ENCODE measurements at places on chromosomes 4 and X.
A peak's percentile ranks its signal among the peaks of the same experiment; 100 is the strongest.

DNA sequence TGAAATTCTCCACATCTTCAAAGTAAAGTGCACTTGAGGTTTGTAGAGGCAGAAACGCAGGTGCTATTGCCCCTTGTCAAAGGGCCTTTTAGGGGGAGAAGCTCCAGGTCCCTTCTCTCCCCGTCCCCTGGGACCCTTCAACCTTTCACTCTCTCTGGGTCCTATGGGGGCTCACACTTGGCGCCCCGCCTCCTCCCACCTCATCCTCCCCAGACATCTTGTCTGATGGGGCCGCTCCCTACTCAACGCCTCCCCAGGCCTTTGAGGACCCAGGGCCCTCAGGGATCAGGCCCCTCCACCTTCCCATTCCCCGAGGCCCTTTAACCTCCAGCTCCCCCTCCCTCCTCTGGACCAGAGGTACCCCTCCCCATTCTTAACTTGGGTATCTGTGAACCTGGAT is 1.3 kb upstream of the HTRA3 start:
- no peak for DNase-seq

DNA sequence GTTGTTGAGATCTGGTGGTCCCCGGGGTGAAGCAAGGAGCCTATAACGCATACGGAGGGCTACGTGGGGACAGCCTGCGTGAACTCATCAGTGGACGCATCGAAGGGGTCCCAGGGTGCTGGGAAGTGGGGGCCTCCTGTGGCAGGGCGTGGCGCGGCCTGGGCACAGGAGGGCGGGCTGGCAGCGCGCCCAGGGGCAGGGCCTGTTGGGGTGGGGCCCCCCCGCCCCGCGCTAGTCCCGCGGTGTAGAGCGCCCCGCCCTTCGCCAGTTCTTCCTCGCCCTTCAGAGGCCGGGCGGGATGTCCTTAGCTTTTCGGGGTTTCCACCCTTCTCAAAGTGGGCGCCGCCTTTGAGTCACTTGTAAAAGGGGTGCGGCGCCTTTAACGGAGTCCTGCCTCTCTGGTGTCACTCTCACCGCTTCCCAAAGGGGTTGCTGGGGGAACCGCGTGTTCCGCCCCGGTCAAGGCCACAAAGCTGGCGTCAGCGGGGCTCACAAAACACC is 632 bp downstream of the PLP2 start:
- peak; percentile 81 for DNase-seq

DNA sequence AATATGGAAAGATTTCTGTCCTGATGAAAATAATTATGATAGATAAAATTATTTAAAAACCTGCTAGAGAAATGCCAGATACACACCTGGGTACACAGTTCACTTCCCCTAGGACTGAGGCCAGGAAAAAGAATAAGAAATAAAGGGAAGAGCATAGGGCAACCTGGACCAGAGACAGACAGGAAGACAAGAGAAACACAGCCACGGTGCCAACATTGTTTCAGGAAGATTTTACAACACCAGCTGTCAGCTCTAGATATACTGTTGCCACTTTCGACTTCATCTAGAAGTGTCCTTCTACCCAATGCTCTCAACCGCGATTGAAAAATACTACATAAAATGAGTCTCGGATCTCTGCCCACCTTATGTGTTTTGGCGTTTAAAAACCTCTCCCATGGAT is 128.5 kb downstream of the MAML3 start:
- DNase-seq, result no peak

- no peak for DNase-seq
These were observed 85.4 kb downstream of the TIGD2 start for GRCh38 chr4:89196745-89197144.

GRCh38 chrX:101260435-101260834 is 30.7 kb downstream of the TAF7L start:
- DNase-seq, result peak; percentile 15

GRCh38 chr4:125838924-125839323 is 524.2 kb downstream of the FAT4 start:
- DNase-seq, result peak; percentile 4

DNA sequence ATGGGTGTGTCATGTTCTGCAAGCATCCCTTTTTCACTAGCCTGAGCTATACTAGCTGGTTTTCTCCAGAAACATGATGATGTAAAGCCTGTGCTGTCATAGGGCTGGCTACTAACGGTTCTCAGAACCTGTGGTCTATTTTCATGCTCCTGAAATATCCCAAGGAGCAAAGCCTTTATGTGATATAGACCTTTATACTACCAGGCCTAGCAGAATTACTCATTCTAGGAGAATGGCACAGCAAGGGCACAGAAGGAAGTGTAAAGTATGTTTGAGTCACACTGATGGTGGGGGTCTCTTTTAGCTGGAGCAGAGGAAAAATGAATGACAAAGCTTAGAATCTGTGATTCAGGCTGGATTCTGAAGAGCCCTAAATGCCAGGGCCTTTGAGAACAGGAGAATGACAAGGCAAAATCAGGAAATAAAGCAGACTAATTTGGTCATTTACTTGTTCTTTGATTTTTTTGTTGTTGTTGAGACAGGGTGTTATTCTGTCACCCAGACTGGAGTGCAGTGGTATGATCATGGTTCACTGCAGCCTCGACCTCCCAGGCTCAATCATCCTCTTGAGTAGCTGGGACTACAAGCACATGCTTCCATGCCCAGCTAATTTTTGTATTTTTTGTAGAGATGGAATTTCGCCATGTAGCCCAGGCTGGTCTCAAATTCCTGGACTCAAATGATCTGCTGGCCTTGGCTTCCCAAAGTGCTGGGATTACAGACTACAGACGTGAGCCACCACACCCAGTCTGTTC is 11.8 kb downstream of the TCEAL1 start:
- peak; percentile 2 for DNase-seq

GRCh38 chr4:177100307-177100706 is 209.4 kb upstream of the NEIL3 start:
- no peak for DNase-seq

DNA sequence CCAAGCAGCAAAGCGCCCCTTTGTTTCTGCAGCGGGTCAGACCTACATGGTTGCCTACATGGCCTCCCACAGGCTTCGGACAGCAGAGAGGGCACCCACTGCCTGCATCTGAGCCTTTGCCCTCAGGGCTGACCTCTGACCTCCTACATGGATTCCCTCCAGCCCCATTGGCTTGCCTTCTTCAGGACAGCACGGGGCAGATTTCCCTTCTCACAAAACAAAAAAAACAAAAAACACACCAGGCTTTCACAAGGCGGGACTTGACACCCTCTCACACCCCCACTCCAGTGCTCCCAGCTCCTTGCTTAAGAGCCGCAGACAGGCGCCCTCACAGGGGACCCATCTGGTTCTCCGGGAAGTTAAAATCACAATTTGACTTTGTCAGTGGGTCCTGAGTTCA is 32.9 kb downstream of the ZFYVE28 start:
- no peak for DNase-seq

GRCh38 chr4:38049545-38050170 is 89.5 kb downstream of the PTTG2 start:
- peak; percentile 91 for DNase-seq

DNA sequence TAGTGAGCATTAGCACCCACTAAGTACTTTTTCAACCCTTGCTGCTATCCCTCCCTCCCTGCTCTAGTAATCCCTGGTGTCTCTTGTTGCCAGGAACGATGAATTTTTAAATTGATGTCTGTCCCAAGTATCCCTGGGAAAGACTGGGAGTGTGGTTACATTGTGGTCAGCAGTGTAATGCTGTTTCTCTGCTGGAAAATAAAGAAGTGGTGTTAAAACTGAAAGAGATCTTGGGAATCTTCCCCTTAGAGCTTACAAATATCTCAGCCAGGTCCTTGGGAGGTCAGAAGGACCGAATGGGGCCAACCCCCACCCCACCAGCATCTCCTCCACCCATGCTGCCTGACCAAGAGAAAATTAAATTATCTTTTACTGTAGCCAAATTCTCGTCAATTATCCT is 174.5 kb upstream of the MXRA5 start:
- DNase-seq, result no peak

- DNase-seq, result peak; percentile 41
These were observed 66.3 kb upstream of the MAD2L1 start for GRCh38 chr4:120132935-120133334.

DNA sequence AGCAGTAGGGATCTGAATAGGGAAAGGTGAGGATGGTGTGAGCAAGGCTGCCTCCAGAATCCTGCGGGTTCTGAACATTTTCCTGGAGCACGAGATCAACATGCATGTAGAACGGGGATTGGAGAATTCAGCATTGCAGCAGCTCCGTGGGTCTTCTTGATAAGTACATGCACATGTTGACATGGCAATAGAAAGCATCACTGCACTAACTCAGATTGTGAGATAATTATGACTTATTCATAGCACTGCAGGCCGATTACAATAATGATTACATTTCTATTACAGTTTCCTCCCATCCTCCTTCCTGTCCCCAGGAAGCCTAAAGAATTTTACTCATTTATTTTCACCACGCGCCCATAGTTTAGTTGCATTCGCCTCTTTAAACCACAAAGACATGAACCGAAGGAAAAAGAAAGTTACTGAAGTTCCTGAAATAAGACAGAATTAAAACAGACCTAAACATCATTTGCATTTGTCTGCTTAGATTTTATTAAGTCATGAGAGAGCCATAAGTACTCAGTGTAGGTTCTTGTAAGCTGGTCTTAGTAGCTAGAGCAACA is 61.3 kb upstream of the ARX start:
- DNase-seq, result no peak

DNA sequence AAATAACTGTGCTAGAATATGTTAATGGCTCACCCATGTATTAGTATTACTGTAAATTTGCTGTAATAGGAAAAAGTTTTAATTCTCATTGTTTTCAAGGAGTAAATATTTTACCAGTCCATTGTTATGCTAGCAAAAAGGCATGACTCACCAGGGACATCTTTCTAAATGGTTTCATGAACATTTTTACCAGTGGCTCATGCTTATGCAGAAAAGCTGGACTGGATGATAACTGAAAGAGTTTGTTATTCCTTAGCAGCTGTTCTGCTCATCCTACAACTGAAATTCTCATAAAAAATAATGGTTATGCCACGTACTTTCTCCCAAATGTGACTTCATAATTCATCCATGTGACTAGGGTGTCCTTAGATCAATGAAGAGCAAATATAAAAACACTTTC is 111.9 kb upstream of the PCDH18 start:
- DNase-seq, result peak; percentile 20

- DNase-seq, result peak; percentile 77
These were observed 10.5 kb upstream of the DHX15 start for GRCh38 chr4:24594887-24595286.

- peak; percentile 89 for DNase-seq
These were observed 92.2 kb upstream of the RAPGEF2 start for GRCh38 chr4:159010563-159011260.

GRCh38 chr4:62359441-62360155 is 1159.5 kb downstream of the ADGRL3 start:
- no peak for DNase-seq

DNA sequence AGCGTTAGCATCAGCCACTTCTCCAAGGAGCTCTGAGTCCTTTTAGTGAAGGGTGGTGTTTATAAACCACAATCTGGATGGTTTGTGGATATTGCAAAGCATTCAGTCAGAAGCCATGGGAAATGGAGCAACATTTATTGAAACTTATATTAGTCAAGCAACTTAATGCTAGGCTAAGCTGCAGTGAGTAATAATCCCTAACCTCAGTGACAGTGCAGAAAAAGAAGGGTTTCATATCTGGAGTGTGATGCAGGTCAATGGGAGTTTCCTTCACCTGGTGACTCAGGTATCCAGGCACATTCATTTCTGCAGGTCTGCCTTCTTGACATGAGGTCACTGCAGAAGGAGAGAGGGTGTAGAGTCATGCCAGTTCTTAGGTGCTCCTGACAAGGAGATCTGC is 10.4 kb upstream of the DRD5 start:
- DNase-seq, result peak; percentile 96

DNA sequence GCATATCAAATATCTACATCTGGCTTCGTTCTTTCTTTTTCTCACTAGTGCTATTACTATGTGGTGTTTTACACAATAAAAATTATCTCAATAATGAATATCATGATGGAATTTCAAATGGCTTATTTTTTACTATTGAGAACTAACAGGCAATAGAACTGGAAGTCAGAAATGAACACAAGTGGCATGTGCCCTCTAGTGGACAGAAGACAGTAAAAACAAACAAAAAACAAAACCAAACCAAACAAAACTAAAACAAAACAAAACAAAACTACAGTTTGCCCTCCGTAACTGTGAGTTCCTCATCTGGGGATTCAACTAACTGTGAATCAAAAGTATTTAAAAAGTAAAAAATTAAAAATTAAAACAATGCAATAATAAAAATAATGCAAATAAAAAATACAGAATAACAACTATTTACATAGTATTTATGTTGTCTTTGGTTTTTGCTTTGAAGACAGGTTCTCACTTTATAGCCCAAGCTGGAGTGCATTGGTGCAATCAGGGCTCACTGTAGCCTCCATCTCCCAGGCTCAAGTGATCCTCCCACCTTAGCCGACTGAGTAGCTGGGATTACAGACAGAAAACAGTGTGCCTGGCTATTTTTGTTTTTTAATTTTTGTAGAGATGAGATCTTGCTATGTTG is 195.6 kb upstream of the TACR3 start:
- DNase-seq, result peak; percentile 32

- DNase-seq, result no peak
These were observed 51.8 kb downstream of the PHOX2B start for GRCh38 chr4:41696763-41697162.

DNA sequence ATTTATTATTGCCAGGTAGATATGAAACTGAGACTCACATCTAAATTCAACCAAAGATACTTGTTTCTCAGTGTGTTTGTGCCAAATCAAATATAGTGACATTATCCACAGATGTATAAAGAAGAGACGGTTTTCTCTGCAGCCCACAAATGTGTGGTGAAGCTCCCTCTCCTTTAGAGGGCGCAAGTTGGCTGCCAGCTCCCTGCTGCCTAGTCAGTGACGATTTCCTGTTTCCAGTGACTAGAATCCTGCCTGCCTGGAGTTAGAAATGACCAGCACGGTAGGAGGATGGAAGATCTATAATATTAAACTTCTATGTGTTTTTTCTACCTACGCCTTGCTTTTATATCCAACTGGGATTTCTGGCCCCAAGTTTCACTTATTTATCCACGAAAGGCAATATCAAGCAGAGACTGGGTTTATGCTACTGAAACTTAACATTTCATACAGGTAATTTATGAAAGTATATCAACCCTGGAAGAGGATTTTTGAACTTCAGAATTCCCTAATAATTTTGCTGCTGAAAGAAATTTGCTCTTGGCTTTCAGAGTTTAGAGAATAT is 1793.7 kb upstream of the TENM3 start:
- peak; percentile 67 for DNase-seq

DNA sequence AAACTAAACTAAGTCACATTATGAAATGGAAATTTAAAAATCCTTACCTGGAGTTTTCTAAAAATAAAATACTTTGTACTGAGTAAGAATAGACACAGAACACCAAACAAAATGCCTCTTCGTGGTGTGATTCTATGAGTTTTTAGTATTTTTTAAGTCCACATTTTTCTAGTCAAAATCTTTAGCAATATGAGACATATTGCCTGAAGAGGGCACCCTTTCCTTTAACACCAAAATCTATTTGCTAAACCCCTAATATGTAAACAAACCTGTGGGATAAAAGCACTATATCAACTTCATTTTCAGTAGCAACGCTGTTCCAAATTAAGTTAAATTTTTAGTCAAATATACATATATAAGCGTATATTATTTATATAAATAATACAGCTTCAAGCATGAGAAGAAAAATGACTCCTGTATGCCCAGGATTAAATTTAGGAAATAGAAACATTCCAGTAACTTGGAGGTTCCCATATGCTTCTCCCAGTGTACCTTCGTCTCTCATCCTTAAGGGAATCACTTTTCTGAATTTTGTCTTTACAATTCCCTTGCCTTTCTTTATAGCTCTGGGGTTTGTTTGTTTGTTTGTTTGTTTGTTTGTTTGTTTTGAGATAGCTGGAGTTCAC is 23.0 kb upstream of the PGM2 start:
- DNase-seq, result peak; percentile 65

Measured in epithelial cell of esophagus (primary cell).